ENCODE measurements at places on chromosomes 5 and 9.

GRCh38 chr9:86763791-86764190 lies 183.5 kb downstream of the GAS1 start:
- DNase-seq, result no peak

- no peak for DNase-seq
These were observed 1.1 kb downstream of the IPO11 start for GRCh38 chr5:62413711-62414110.

DNA sequence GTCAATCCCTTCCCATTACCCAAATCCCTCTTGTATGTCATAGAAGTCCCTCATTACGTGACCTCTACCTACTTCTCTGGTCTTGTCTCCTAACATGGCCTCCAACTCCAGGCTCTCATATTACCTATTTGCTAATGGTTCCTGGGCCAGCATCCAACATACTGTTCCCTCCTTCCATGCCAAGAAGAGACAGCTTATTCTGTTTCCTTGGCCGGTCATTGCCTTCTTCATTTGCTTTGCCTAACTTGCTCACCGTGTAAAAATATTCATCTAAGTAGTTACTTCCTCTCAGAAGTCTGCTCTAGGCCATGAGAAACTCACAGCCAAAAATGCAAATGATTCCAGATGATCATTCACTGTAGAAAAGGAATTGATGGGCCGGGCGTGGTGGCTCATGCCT lies 8.9 kb upstream of the IL6ST start:
- DNase-seq, result no peak

DNA sequence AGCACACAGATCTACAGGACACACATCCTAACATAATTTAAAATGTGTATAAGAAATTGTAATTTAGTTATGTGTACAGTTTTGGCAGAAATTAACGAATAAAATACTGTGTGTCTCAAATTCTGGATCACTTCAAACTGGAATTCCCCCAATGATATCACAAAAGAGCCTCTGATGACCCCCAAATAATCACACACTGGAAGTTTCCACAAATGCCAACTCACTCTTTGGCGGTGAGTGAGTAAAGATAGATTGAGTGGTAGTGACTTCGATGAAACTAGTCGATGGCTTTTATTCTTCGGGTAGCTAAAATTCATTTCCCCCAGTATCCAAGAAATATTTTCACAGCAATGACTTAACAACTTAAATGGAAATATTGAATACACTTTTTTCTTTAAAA lies 2.2 kb downstream of the ZNF366 start:
- no peak for DNase-seq

DNA sequence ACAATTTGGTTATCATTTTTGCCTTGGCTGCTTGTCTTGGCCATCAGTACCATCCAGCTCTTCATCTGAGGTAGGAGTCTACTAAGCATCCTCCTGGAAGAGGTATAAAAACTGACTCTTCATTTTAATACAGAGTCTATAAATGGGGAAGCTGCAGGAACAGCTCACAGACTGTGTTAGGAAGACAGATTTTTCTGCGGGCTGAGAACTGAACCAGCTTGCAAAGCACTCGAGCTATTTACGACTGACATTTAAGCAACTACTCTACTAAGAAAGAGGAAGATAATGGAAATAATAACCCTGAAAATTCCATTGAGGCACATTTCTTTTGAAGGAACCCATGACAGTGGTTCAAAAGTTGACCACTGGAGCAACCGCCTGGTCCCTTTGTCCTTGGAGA lies 314.5 kb upstream of the RFX3 start:
- no peak for DNase-seq

DNA sequence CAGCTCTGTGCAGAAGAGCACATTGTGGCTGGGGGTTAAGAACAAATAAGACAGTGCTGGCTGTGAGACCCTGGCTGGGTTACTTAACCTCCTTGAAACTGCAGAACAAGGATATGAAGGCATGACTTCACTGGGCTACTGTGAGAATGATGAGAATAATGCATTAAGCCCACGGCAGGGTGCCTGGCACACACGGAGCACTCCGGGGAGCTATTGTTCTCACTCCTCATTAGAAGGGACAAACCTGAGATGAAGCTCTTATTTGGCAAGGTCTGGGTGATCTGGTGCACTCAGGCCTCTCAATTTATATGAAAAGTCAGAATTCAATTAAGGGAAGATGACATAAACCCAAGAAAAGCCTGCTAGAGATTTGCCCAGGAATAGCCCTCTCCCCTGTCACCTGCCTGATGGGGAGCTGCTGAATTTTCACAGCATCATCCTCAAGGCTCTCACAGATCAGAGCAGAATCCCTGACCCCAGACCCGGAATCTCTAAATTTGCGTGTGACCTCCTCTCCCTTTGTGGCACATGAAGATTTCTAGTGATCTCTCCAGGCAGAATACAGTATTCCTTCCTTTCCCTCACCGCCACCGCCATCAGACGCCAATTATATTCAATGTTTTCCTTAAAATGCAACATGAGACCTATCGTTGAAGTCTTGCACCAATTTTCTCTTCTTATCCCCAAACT lies 102.1 kb downstream of the COL23A1 start:
- DNase-seq, result no peak

- DNase-seq, result no peak
These were observed 47.1 kb downstream of the MAPKAP1 start for GRCh38 chr9:125659954-125660353.

- DNase-seq, result no peak
These were observed 197.8 kb downstream of the DMAC1 start for GRCh38 chr9:7601739-7602138.

- no peak for DNase-seq
These were observed 8.8 kb upstream of the TMEM171 start for GRCh38 chr5:73111536-73111935.

- DNase-seq, result no peak
These were observed 63.5 kb upstream of the OSMR start for GRCh38 chr5:38782180-38782835.

- DNase-seq, result no peak
These were observed 19.6 kb downstream of the ITGA2 start for GRCh38 chr5:53008751-53009150.
